ENCODE measurements at places on chromosomes 7 and 10.

DNA sequence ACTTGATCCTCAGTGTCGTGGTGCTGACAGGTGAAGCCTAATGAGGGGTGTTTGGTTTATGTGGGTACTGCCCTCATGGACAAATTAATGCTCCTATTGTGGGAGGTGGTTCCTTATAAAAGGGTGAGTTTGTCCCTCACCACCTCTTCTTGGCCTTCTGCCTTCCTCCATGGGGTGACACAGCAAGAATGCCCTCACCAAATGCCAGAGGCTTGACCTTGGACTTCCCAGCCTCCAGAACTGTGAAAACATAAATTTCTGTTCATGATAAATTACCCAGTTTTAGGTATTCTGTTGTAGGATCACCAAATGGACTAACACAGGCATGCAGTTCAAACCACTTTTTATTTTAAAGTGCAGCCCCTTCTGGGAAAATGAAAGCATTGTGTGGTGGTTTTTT is 39.4 kb downstream of the BAMBI start:
- no peak for DNase-seq

GRCh38 chr7:55019191-55019690 is 424 bp downstream of the EGFR start:
- peak; percentile 43 for DNase-seq

GRCh38 chr7:151035026-151035717 is 6.9 kb downstream of the ABCB8 start:
- no peak for DNase-seq

- DNase-seq, result no peak
Observed at GRCh38 chr10:85026878-85027467, 698.6 kb downstream of the CCSER2 start.

DNA sequence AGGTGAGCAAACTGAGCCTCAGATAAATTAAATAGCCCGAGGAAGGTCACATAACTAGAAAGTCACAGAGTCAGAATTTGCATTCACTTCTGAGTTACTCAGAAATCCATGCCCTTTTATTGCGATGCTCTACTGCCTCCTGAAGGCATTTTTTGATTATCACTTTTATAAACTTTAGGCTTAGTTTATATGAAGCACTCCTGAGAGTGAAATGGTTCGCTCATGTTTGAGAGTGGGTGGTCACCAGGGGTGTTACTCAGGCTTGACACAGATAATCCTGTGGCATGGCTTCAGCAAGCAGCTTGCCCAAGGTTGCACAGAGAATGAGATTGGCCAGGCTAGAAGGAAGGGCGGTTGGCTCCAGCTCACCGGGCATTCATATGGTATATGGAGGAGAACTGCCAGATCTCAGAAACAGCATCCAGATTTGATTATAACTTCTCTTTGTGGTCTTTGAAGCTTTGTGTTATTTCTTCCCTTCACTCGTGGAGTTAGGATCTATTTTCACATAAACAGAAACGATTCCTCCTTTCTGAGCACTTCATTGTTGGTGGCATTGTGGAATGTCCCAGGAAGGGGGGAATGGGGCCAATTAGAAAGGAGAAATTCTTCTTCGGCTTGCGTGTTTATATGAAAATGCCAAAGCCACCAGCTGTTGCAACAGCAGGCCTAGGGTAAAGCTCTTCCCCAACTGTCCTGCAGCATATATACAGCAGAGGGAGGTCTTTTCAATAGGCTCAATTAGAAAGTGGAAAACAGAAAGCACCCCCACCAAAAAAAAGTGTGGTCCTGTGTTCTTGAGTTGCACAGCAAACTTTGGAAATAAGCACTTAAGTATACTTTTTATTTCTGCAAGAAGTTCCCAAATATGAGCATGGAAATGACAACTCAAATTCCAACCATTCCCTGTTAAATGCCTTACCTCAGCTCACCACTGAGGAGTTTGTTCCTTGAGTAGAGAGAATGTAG is 628.8 kb downstream of the SUGCT start:
- no peak for DNase-seq

DNA sequence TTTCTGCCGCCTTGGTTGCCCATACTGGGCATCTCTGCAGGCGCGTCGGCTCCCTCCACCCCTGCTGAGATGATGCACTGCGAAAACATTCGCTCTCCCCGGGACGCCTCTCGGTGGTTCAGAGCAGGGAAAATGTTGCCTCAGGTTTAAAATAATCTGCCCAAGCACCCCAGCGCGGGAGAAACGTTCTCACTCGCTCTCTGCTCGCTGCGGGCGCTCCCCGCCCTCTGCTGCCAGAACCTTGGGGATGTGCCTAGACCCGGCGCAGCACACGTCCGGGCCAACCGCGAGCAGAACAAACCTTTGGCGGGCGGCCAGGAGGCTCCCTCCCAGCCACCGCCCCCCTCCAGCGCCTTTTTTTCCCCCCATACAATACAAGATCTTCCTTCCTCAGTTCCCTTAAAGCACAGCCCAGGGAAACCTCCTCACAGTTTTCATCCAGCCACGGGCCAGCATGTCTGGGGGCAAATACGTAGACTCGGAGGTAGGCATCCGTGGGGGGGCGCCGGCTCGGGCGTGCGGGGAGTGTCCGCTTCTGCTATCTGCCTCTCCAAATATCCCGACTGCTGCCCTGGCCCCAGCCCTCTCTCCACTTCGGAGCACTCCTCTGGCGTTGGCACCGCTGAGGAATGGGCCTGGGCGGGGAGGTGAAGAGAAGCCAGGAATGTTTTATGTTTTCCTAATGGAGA is at the start of gene CAV1:
Gene CAV1, plus strand, starts transcription at position 428 of the 689 bp plus-strand sequence. Its CDS starts 27 bp downstream, at position 455.
- DNase-seq, result peak; percentile 96

DNA sequence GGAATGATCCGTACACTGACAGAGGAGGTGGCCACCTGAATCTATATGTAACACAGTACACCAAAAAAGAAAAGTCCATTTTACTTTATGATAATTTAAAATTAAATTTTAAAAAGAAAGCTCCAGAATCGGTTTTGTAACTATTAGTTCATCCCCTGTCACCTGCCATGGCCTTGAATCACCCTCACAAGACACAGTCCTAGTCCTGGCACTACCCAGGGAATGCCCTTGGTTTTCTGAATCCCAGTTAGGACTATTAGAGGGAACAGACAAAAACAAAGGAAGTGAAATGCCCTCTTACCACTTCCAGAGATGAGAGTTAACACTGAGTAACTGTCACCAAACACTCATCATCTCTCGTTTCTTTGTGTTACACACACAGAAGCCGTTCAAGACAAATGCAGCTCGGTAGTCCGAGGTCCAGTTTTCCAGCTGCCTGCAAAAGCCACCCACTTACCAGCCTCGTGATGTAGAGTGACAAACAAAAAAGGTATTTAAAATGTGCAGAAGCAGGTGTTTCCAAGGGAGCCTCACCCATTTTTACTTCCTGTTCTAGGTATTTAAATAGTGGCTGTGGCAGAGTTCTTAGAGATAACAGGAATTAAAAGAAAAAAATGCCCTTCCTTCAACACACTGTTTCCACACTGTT is 6.1 kb downstream of the PTPRN2 start:
- DNase-seq, result no peak

GRCh38 chr7:141630621-141631020 is 71.3 kb downstream of the DENND11 start:
- no peak for DNase-seq

GRCh38 chr7:103718482-103719061 is 270.9 kb downstream of the RELN start:
- DNase-seq, result peak; percentile 66

DNA sequence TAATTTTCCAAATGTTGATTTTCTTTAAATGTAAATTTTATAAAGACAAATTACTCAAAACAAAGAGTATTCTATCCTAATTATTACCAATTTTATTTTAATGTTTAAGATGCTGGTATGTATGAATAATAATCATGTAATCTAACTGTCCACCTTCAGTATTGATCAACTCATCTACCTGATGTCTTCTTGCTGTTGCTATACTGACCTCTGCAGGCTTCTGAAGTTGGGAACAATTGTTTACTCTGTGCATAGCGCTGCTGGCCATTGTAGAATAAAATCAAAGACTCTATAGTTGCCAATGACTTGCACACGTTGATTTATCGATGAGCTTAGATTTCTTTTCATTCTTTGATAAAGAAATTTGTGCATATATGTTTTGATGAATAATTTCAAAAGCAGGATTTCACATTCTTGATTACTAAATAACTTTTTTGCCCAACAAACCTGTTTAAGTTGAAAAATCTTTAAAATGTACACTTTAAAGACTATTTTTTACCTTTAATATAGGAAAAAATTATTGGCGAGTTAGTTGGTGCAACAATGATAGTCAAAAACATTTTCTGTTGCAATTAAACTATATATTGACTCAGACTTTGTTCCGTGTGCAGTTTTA is 282.3 kb downstream of the TFEC start:
- peak; percentile 4 for DNase-seq

- DNase-seq, result no peak
Observed at GRCh38 chr7:96562966-96563365, 146.7 kb downstream of the SEM1 start.

- no peak for DNase-seq
Observed at GRCh38 chr7:124924906-124925305, 4.7 kb downstream of the POT1 start.

DNA sequence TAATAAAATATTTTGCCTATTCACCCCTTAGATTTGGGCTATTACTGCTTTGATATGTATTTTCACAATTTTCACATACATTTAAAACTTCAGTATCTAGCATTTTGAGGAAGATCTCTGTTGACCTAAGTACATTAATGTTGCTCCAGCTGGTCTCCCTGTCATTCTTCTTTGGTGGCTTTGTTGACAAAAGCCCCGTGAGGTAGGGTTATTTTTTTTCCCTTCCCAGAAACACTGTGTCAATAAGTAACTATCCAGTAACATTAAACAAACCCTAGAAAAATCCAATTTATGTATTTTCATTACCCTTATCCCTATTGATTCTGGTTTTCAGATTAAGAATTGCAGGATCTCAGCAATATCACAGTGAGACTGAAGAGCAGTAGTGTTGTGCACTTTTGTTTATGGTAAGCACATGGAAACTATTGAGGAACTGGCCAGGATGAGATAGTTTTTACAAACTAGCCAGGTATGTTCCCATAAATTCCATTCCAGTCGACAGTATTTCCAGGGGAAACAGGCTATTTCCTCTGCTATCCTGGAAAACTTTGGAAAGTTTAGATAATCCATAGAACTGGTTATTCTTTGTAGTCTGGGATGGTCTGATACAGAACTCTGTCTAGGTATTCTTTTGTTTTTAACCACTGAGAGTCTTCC is 198.2 kb downstream of the PON1 start:
- DNase-seq, result peak; percentile 96

DNA sequence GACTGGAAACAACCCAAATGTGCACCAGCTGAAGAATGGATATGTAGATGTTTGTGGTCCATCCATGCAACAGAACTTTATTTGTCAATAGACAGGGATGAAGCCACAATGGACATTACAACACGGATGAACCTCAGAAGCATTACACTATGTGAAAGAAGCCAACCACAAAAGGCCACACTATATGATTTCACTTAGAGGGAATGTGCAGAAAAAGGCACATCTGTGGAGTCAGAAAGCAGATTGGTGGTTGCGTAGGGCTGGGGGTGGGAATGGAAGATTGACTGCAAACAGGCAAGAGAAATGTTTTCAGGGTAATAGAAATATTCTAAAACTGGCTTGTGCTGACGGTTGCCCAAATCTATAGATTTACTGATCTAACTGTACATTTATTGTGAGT is 34.3 kb upstream of the WASHC2A start:
- DNase-seq, result no peak

DNA sequence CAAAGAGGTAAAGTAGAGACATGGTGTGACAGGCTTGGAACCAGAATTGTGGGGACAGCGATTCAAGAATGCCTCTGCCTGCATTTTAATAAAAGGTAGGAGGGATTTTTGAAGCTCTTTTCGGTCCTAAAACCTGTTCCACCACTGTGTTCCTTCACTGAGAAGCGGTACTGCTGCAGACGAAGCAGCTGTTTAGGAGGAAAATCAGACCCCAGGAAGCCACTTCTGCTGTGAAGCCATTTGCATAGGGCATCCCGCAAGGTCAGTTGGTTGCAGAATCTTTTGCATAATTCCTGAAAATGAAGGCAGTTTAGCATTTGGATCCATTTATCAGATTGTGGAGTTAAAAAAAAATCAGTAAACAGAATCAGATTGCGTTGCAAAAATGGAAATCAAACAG is 183.3 kb upstream of the PRKCQ start:
- DNase-seq, result no peak

GRCh38 chr10:1149793-1150637 is 93.8 kb downstream of the WDR37 start:
- DNase-seq, result peak; percentile 10

DNA sequence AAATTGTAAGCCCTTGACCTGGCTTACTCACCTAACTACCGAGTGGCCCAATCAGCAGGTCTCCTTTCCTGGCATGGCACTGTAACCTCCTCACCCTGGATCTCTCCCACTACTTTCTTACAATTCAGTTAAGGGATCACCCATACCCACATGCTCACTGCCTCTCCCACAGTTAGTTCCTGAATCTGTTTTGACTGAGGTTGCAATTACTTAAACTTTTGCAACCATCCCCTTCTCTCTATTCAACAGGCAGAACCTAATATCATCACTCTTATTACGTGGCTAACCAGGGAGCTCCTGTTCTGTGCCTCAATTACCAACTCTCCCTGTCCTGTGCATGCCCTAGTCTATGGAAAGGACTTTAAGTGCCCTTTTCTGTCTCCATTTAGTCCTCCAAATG is 84.2 kb upstream of the IKZF1 start:
- no peak for DNase-seq

- no peak for DNase-seq
Observed at GRCh38 chr10:125156739-125157480, 3.5 kb downstream of the CTBP2 start.

DNA sequence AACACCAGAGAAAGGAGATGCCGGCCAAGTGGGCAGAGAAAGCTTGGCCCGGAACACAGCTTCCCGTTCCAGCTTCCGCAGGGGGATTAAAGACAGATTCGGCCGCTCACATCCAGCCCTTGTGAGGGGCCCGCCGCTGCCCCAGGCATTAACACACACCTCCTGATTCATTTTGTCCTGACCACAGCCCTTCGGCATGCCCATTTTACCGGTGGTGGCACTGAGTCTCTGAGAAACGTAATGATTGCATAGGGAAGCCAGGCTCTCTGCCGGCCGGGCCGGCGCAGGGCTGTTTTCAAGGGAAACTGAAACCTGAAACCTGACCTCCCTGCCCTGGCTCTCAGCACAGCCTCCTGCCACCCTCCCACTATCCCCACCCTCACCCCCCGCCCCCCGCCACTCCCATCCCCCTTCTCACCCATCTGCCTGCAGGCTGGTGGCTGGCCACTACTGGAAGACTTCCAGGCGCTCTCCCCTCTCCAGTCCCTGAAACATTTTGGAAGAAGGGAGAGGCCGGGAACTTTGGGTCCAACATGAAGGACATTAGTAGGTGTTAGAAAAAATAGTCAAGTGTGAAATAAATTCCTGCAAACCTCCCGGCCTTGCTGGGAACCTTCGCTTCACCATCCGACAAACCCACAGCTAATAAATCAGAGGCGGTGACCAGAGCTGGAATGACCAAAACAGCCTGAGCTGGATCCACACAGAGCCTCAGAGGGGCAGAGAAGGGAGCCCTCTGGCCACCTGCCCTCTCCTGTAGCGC is 83.5 kb upstream of the CUX1 start:
- peak; percentile 20 for DNase-seq

DNA sequence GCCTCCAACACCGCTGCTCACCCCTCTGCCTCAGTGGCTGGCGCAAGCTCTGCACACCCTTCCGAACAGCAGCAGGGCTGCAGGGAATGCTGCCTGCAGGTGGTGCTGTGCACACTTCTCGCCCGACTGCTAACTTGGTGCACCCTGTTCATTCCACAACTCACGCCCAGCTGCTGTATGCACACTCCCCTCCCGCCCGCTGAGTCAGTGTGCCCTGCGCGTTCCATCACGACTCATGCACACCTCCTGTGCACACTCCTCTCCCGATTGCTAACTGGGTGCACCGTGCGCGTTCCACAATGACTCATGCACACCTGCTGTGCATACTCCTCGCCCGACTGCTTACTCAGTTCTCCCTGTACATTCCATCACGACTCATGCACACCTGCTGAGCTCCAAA is 21.5 kb downstream of the ADARB2 start:
- no peak for DNase-seq
